ENCODE measurements at places on chromosomes 2 and 18. TPM values are rescaled to one million over a fixed set of nuclear protein-coding genes. Genes with fewer than 3 reads are reported as not detected.

- no peak for DNase-seq
Measured at GRCh38 chr2:2109186-2109585, 221.9 kb downstream of the MYT1L start.

GRCh38 chr2:236908439-236909192, 177.1 kb upstream of the COPS8 start:
- DNase-seq, result no peak

- DNase-seq, result no peak
Measured at GRCh38 chr2:178202927-178203326, 8.6 kb downstream of the OSBPL6 start.

The PPP1R1C gene
- total RNA-seq, result 2.5 TPM

DNA sequence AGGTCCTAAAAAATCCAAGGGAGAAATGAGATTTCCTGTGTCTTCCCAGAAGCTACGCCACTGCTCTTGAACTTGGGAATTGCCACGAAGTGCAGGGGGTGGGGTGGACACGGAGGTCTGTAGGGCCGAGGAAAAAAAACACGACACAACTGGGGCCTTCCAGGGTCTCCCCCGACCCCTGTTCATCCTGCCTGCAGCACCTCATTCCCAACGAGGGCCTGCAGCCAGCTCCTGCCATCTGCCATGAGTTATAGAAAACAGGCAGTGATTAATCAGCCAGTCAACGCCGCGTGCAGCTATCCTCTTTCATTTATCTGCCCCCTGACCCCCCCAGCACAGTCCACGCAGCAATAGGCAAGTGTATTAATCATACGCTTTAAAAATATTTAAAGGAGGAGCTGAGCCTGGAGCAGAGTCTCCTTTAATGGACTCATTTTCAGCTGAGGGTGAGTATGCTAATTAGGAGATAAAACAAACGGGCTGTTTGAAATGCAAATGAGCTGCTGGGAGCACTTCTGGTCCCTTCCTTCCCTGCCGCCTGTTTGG, 209.9 kb downstream of the TFCP2L1 start:
- peak; percentile 81 for DNase-seq
